ENCODE measurements at places on chromosomes 2 and 18.

DNA sequence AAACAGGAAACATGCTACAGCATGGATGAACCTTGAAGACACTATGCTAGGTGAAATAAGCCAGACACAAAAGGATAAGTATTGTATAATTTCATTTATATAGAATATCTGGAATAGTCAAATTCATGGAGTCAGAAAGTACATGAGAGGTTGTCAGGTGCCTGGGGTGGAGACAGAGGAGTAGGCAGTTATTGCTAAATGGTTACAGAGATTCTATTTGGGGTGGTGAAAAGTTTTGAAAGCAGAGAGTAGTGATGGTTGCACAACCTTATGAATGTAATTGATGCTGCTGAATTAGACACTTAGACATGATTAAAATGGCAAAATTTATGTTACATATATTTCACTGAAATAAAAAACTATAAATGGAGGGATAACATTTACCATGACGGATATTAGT lies 197.4 kb downstream of the VAPA start:
- DNase-seq, result no peak

DNA sequence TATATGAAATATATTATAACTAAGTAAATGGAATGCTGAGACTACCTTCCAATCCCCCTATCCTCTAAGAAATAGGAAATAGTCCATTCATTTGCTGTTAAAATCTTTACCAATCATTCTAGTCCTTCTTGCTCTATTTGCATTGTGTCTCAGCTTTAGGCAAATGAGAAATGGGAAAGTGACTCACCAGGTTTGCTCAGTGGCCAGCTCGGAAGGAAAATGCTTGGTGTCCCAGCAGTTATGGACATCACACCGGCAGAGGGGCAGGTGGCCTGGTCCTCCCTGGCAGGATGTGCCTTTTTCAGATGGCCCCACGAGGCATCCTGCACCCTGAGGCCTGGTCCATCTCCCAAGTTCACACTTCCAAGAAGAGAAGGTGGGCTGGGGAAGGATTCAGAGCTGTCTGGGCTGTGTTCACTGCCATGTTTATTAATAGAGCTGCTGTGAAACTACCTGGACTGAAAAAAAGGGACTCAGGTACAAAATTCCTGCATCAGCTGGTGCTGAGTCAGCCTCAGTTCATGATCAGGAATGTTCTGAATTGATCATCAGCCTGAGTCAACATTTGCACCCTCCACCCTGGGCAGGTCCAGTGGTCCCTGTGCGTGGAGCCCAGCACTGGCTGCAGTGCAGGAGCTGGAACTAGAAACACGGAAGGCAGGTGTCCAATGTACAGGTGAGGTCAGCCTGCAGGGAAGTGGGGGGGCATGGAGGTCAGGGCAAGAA lies 60.1 kb upstream of the ARL4C start:
- no peak for DNase-seq

DNA sequence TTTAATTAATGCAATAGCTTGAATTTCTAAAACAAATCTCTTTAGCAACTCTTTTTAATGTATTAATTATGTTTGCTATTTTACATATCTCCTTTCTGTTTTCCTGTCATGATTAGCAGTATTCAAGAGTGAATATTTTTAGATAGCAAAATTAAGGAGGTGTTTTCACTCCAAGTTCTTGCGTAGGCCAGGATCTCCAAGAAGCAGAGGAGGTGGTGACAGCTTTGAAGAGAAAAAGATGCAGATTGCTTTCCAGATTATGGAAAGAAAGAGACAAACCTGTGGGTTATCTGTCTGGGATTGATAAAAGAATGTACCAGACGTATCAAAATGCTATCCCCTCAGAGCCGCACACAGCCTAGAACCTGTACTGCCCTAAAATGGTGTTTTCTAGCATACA lies 163.5 kb upstream of the FAM98A start:
- no peak for DNase-seq

GRCh38 chr2:9158786-9159779 lies 47.5 kb upstream of the ASAP2 start:
- DNase-seq, result no peak

- no peak for DNase-seq
Observed at GRCh38 chr18:12420821-12421421, 13.2 kb downstream of the PRELID3A start.

GRCh38 chr2:85682378-85682777 lies 11.8 kb upstream of the GNLY start:
- no peak for DNase-seq

GRCh38 chr2:240186191-240186725 lies 45.8 kb upstream of the OTOS start:
- DNase-seq, result no peak

DNA sequence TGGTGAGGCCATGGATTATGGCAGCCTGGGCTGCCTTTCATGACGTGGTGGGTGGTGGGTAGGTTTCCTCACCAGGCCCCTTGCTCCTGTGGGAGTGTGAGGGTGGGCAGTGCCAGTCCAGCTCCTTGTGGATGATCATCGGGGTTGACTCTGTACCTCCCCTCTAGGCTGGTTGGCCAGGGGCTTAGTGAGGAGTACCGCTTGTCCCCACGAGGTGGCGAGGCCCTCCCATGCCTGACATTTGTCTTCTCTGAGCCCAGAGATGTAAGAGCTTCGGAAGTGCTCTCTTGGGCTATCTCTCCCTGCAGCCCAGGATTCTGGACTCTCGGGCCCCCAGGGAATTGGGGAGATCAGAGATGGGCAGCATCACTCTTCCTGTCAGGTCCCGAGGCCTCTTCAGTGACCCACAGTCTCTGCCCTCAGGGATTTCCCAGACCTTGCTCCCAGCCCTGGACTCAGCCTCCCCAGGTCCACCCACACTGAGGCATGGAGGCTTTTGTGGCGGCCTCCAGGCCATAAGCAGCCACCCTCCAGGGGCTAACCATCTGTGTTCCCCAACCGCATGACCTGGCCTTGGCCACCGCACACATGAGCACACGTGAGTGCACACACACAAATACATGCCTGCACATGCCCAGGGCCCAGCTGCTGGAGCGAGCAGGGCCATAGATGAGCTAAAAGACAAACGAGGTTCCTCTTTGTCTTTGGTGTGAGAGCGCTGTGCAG lies 6.5 kb downstream of the SPR start:
- DNase-seq, result no peak

GRCh38 chr2:164993287-164994016 lies 38.1 kb upstream of the SLC38A11 start:
- DNase-seq, result no peak

DNA sequence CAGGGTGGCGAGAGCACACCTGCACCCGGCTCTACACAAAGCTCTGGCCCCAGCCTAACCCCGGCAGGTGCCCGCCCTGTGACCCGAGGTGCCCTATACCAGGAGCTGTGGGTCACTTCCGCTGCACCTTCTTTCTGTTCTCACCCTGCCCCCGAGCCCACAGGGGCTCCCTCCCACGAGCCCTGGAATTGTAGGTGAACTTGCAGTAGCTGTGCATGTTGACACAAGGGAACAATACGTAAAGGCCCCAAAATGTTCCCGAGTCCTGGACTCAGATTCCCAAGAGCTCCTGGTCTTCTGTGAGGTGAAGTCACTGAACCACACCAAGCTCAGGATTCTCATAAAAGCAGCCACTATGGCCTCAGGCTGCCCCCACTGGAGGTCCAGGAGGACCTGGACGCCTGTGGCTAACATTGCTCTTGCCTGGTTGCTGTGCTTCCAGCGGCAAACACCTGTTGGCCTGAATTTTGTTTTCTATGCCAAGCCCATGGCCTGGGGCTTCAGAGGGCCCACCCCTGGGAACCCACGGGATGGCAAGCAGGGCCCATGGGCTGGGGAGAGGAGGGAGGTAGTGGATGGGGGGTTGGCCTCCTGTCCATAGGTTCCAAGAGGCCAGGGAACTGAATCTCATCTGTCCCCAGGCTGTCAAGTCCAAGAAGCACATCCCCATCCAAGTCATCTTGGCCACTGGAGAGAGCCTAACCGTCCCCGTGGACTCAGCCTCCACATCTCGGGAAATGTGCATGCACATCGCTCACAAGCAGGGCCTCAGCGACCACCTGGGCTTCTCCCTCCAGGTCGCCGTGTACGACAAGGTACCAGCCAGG lies 23.2 kb upstream of the GPR17 start:
- no peak for DNase-seq

- DNase-seq, result no peak
Observed at GRCh38 chr2:88443353-88443938, 9.0 kb downstream of the FOXI3 start.

- DNase-seq, result no peak
Observed at GRCh38 chr18:55244546-55244945, 285.3 kb upstream of the CCDC68 start.
